ENCODE measurements at places on chromosomes 7 and 10.

GRCh38 chr7:81500631-81501030, 269.2 kb downstream of the HGF start:
- DNase-seq: no peak

GRCh38 chr7:102403563-102403962, 7.4 kb downstream of the PRKRIP1 start:
- no peak for DNase-seq

DNA sequence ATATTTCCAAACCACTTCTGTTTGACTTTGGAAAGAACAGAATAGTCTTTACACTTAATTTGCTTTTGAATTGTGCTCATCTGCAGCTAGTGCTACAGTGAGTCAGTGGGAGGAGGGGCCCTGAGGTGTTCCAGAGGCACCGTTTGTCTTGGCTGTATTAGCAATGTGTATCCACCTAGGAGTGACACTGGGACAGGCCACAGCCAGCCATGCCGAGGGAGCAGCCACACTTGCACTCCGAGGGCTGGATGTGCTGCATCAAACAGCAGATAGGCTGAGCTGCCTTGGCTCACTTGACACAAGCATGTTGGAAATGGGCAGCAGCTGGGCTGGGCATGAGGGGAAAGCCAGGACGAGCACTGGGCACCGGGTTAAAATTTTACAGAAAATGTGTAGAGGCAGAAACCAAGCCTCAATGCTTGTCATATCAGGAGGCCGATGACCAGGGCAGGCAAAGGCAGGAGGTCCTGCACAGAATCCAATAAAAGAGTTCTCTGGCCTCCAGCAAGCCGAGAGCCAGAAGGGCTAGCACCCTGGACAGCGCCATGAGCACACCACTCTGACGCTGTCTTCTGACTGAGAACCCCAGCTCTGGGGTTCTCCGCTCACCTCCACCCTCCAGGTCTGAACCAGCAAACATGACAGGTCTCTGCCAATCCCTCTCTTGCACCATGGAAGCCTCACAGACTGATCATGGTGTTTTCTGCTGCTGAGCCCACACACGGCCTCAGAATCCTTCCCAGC, 163.3 kb downstream of the GRID1 start:
- no peak for DNase-seq

- no peak for DNase-seq
Measured at GRCh38 chr7:108629651-108630400, 60.2 kb downstream of the DNAJB9 start.

GRCh38 chr7:121160150-121161008, 168.4 kb upstream of the WNT16 start:
- DNase-seq: no peak

Measured in stimulated activated CD4-positive, alpha-beta T cell treated with anti-CD3 and anti-CD28 coated beads, Interleukin-2, amount 100 ng/mL, for 48 hours (primary cell).